HL-60 (cell line): ENCODE measurements at places on chromosomes 2 and 18.

GRCh38 chr2:21981127-21981526, 857.4 kb downstream of the TDRD15 start:
- DNase-seq = no peak

DNA sequence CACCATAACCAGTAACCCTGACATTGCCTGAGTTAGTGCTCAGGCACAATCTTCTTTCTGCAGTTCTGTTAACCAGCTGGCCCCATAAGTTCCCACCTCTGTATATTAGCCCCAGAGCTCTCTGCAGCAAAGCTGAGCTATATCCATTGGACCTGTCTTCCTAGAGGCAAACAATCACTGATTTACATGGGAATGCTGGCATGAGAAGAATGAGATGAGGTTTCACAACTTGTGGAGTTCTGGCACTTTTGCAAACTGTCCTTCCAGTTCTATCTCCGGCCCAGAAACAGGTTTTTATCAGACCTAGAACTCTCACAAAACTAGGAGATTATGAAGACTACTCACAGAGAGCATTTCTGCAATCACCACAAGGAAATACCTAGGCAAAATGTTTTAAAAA, 7.9 kb upstream of the CCBE1 start:
- DNase-seq = no peak

DNA sequence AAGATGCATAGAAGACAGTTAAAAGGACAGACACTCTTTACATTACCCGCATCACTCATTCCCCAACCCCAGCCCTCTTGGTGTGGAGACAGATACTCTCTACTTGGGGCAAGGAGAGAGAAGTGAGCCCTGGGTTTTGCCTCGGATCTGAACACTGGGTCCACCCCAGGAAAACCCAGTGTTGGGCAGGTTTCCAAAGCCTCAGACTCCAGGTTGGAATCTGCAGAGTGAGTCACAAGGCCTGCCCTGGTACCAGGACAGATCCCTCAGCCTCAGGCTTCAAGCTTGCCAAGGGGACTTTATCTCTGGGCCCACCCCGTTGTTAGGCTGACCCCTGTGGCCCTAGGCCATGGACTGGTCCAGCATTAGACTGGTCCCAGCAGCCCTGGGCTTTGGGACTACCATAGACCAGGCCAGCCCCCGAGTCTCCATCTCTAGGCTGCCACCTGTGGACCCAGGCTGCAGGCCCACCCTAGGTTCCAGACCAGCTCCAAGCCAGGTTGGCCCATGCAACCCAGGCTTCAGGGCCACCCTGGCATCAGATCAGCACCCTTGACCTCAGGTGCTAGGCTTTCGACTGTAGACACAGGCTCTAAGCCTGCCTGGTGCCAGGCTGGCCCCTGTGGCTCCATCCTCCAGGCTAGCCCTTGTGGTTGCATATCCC, 112.8 kb downstream of the GULP1 start:
- no peak for DNase-seq

DNA sequence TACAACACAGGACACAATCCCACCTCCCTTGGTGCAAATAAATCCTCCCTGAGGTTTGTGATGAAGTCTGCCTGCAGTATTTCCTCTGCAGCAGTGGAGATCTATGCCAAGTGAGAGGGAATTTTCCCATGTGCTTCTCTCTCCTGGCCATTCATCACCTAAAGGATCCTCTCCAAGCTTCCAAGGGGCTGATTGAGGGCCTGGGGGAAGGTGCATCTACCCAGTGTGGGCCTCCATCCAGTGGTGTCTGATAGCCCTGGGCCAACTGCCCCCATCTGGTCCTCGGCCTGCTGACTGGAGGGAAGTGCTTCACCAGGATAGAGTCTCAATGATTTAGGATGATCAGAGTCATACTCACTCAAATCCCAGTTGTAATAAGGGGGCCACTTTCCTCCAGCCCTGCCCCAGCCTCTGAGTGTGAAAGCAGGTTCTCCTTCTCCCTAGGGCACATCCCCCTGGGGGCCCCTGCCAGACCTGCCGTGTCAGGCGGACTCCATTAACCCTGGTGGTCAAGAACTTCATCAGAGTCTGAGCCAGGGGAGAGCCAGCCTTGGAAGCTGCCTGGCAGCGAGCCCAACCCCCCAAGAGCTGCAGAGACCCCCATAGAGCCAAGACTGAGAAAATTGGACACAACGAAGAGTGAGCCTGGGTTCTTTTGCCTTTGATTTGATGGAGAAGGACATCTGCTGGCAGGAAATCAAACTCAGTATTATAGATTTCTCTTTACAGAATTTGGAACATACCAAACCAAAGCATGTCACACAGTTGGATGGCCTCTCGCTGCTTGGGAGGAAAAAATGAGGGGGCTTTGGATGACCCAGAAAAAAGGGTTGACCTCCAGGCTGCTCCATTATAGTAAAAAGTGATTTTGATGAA, 509.6 kb downstream of the CMPK2 start:
- DNase-seq = no peak

- no peak for DNase-seq
Measured at GRCh38 chr2:202344178-202344577, 31.9 kb upstream of the BMPR2 start.

DNA sequence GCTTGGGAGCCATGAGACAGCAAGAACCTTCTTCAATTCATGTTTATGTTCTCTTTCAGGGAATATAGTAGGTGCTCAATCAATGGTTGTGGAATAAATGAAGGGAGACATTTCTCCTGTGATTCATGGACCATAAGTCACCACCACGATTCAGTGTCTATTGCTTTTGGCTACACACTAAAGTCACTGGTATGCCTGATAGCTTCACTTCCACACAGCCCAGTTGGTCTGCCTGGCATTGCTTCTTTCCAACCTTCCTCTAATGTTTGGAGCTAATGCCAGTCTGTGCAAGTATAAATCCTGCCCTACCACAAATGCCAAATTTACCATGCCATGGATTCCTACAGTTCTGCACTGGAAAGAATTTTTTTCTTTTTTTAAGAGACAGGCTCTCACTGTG, 1.3 kb upstream of the CXCR1 start:
- no peak for DNase-seq
